ENCODE measurements at places on chromosomes 7 and 10.

GRCh38 chr7:151551820-151552219 lies 32.1 kb upstream of the RHEB start:
- no peak for DNase-seq

DNA sequence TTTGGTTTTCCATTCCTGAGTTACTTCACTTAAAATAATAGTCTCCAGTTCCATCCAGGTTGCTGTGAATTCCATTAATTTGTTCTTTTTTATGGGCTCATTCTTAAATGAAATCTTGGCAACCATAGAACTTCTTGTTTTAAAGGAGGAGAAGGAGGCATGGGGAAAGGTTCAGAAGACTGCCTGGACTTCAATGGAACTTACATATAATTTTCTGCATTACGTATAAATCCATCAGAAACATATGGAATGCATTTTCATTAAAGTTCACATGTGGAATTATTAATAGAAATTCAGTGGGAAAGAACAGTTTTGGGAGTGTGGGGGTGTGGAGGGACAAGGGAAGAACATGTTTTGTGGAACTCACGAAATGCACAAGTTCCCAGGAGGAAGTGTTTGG lies 176.6 kb upstream of the PRKCQ start:
- DNase-seq, result no peak

GRCh38 chr7:42247301-42247700 lies 10.3 kb upstream of the GLI3 start:
- no peak for DNase-seq

DNA sequence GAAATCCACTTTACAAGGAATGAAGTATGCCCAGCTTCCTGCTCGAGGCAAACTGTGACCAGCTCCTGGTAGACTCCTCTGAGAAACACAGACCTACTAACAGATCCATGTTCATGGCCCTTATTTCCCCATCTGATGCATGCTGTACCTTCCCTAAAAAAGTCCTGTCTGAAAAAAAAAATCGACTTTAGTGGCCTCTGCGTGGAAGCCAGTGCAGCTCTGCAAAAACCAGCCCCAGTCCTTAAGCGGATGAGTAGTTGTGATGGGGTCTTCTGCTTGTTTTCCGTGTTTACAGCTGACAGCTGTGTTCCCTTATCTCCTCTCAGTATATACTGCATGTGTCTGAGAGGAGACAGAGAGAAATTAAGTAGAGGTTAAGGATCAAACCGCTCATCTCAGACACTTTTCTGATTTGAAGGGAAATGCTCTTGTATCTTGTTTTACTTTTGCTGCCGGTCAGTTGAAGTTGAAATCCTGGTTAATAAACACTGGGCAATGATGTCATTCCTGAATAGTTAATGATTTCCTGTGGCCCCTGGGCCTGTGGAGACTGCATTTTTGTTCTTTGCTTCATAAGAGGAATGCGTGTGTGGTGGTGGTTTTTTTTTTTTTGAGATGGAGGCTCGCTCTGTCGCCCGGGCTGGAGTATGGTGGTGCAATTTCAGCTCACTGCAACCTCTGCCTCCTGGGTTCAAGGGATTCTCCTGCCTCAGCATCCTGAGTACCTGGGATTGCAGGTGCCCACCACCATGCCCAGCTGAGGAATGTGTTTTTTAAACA lies 67.6 kb downstream of the DOCK1 start:
- no peak for DNase-seq

- no peak for DNase-seq
These were observed 681.3 kb downstream of the TNS3 start for GRCh38 chr7:46900312-46901263.

DNA sequence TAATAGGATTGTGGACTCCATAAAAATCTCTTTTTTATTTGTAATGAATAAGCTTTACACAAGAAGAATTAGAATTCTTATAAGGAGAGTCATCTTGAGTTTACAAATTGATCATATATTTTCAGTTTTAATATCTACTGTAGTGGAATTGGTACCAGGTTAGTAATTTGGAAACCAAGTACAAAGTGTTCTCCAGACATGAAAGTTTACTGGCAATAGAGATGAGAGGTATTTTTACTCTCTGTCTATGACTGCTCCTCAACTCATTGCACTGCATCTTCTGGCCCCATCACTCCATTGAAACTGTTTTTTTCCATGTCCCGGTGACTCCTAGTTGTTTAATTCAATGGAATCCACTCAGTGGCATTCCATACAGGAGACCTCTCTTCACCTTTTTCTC lies 164.5 kb upstream of the SMIM30 start:
- DNase-seq, result no peak

GRCh38 chr10:112546474-112546873 lies 99.5 kb downstream of the VTI1A start:
- no peak for DNase-seq

DNA sequence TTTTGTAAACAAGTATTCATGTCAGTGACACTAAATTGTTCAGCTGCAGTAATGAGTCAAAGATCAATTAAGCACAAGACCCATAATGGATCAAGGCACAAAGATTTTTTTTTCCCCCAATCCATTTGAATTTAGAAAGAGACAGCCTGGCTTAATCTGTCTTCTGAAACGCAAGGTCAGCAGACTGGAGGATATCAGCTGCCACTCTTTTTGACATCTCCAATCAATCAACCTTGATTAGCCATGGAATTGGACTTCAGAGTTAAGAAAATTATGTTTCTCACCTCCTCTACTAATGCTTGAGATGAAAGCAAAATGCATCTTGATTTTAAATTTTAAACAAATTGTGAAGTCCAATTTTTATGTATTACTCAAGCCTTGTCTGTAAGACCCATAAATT lies 642.4 kb upstream of the STEAP1 start:
- no peak for DNase-seq

GRCh38 chr10:42111661-42112330 lies 526.6 kb downstream of the ZNF33B start:
- DNase-seq, result no peak
